ENCODE measurements at places on chromosomes 3 and 15.

DNA sequence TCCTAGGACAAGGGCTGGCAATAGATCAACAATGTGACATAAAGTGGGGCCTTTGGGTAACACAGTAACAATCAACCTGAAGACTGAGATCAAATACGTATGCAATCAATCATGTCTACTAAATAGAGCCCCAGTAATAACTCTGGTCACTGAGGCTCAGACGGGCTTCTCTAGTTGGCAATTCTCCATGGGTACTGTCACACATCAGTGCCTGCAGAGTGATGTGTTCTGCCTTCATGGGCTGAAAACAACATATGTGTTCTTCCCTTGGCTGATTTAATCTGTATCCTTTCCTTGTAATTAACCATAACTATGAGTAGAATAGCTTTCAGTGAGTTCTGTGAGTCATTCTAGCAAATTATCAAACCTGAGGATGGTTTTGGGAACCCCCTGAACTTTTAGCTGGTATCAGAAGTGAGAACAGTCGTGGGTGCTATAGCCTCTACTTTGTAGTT lies 113.6 kb downstream of the TMCO5A start:
- DNase-seq, result no peak

- DNase-seq, result no peak
Observed at GRCh38 chr15:80250614-80251427, 1.2 kb downstream of the CTXND1 start.

DNA sequence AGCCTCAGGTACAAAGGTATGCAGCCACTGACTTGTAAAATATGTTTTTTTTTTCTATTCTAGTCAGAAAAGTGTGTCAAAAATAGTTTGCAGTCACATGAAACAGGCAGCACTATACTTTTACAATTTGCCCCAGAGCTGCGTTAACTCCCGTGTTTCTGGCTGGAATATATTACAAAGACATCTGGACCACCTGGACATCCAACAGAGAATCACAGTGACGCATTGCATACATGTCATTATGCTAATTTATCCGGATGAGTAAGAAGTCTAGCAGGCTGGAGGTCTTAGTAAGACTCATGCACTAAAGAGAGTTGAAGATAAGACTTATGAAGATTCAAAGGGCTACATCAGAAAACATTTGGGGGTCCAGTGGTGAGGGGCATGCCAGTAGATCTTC lies 39.2 kb upstream of the STRIT1 start:
- no peak for DNase-seq

GRCh38 chr3:37640636-37641375 lies 220.9 kb upstream of the CTDSPL start:
- no peak for DNase-seq

DNA sequence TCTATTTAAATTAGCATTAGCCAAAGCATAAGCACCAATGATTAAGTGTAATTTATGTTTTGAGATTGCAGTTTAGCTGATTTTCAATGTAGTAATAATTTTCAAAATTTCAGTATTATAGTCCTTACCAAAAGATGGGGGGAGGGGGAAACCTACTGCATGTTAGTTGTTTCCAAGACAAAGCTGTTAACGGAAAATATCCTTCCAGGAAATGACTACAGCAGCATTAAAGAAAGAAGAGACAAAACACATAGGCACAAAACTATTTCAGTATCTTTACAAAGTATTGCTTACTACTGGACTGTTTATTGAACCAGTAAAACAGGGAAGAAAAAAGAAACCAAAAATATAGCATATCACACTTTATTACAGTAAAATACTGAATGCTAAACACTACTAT lies 10.5 kb downstream of the BNIP2 start:
- DNase-seq, result no peak

DNA sequence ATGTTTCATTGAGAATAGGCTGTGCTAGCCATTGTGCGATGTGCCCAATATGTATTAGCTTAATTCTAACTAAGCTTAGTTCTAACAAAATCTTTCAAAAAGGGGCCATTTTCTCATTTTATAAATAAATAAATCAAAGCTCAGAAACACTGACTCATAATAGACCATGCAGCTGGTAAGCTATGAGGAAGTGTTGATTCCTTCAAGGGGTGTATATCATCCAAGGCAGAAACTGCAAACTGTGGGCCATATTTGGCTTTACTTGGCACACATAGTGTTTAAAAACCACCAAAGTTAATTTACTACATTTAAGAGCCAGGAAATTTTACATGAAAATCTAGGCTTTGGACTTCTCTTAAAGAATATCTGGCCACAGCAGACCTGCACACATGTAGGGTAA lies 136.5 kb downstream of the ZNF621 start:
- DNase-seq, result no peak

DNA sequence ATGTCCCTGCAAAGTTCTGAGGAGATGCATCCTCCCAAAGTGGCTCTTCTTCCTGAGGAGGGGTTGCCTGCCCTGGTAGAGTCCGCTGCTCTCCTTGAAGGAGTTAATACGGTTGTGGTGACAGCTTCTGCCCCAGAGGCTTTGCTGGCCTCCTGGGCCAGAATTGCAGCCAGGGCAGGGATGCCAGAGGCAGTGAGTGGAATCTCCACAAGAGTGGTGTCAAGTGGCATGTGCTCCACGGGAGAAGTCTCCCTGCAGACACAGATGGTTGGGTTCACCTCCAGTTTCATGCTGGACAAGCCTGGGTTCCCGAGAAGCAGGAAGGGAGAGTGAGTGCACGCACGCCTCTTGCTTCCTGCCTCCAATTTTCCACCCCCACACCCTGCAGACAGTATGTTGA lies 105.5 kb downstream of the SLC25A26 start:
- DNase-seq, result no peak

GRCh38 chr3:197518881-197519421 lies 36.8 kb downstream of the BDH1 start:
- no peak for DNase-seq

Data from HEK293T (cell line).